Activated CD8-positive, alpha-beta memory T cell treated with anti-CD3 and anti-CD28 coated beads, Interleukin-2, amount 50 U/mL, for 48 hours (primary cell): ENCODE measurements at places on chromosomes 3 and 15.

DNA sequence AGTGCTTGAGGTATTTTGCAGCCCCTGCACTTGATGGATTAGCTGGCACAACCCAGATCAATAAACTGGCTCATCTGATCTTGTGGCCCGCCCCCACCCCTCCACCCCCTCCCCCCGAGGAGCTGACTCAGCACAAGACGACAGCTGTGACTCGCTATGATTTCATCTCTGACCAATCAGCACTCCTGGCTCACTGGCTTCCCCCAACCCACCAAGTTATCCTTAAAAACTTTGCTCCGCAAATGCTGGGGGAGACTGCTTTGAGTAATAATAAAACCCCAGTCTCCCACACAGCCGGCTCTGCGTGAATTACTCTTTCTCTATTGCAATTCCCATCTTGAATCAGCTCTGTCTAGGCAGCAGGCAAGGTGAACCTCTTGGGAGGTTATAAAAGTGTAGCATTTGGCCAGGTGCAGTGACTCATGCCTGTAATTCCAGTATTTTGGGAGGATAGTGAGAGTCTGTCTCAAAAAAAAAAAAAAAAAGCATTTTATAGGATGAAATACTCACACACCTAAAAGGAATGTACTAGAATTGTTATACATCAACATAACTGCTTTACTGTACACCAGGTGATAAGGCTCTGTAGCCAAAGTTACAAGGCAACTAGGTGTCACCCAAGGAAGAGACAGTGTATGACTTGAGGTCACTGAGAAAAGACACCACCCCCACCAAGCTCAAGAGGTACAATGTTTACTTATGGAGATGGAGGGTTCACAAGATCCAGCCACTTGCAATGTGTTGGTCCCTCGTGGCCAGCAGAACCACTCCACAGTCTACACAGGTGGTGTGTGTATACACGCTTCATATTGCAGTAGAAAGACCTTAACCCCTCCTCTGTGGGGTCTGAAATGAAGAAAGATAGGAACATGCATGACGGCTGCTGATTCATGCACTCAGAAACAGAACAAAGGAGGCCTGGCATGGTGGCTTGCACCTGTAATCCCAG lies 8.6 kb downstream of the ZNF445 start:
- DNase-seq, result peak; percentile 57

GRCh38 chr15:94027581-94027980 lies 203.8 kb upstream of the MCTP2 start:
- DNase-seq, result no peak

GRCh38 chr15:93360976-93361375 lies 272.0 kb upstream of the RGMA start:
- DNase-seq, result no peak

DNA sequence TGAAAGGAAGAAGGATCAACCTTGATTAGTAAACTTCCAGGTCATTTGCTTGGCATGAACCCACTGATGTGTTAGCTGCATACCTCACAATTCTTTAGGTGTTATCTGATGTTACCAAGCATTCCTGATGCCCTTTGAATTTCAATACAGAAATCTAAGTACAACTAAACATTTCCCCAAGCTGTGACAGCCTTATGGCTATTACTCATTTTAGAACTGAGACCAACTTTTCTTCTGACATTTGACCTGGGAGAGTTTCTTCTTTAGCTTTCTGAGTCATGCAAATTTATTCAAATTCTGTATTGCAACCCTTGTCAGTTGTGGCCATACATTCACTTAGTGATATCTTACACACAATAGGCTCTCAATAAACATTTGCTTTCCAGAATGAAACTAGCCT lies 124.3 kb downstream of the TIGIT start:
- no peak for DNase-seq

- no peak for DNase-seq
Observed at GRCh38 chr15:63441266-63441665, 59.6 kb upstream of the CA12 start.

GRCh38 chr3:162702768-162703385 lies 1206.3 kb downstream of the OTOL1 start:
- DNase-seq, result no peak

DNA sequence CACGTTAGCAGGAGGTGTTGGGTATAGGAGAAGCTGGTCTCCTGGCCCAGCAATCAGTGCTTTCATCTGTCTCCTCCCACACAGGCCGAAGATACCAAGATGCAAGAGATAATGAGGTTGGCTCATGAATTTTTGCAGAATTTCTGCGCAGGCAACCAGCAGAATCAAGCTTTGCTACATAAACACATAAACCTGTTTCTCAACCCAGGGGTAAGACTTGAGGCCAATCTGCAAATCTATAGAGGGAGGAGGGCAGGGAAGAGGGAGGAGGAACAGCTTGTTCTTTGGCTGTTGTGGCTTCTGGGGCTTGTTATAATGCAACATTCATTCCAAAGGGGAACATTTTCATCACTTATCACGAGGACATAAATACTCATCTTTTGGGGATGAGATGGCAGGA lies 195.3 kb downstream of the ITPR1 start:
- DNase-seq, result no peak

DNA sequence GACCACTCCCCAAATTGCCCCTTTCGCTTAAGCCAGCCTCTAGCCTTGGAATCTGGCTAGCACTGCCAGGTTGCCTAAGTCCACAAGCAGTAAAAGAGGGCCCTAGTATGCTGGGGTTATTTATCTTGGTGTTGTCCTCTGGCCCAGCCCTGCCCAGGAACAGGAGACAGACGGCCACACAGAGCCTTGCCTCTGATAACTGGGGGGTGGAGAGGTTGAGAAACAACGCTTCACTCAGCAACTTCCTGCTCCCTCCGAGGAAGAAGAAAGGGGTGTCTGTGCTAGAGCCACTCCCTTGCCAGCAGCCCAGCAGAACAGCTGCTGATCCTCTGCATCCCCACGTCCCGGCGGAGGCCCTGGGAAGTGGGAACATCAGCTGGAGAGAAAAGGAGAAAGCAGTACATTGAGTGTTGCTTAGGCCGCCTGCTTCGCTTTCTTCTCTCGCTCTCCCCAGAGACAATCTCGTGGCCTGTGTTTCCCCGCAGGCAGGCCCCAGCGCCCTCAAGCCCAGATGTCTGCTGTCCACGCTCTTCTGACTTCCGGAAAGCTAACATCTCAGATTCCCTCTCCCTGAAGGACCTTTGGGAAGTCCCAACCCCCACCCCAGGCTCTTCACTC lies 22.6 kb upstream of the C3orf70 start:
- no peak for DNase-seq

- DNase-seq, result no peak
Observed at GRCh38 chr3:120855665-120856437, 52.2 kb upstream of the STXBP5L start.

DNA sequence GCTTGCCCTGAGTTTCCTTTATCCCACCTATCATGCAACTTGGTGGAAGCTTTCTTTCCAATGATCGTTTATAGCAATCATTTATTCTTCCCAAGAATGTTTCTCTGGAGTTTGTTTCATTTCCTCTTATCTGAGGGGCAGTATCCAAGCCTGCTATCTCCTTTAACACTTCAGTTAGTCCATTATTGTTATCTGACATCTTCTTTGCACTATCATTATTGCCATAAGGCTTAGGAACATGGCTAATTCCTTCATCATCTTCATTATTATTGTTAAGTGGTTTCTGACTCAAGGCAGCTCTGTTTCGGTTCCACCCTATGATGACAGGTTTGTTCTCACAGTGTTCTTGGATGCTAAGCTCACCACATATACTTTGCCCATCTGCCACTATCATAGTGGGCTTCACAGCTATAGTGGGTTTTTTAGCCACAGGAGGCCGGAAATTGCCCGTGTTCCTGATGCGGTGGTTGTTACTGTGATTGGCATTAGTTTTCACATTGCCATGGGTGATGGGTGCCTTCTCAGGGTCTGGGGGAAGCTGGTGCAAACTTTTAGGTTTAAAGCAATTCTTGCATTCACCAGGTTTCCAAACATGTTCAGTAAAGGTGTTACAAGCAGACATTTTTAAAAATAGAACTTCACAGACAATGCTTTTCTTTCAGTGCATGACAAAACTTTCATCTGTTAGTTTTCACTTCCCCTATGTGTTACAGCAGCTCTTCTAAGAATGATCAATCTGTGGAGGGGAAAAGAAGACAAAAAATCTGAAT lies 110.6 kb upstream of the TSPAN3 start:
- peak; percentile 57 for DNase-seq

GRCh38 chr15:45254405-45254804 lies 2.4 kb downstream of the SLC28A2 start:
- no peak for DNase-seq

DNA sequence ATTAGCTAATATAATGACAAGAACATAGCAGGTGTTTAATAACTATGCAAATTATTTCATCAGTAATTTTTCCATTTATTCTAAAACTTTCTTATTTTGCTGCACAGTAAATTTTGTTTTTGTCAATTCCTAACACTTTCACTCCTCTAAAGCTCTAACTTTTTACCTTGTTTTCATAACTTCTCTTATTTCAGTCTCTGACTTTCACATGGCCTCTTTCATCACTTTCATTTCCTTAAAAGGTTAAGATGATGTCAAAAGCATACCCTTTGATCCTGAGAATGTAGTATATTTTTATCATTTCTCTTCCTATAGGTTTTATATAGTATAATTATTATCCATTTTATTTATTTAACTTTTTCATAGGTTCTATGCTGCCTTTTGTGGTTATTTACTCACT lies 1325.8 kb upstream of the ALCAM start:
- DNase-seq, result no peak
